ENCODE measurements at places on chromosomes 4 and X.

- no peak for DNase-seq
Observed at GRCh38 chr4:70925418-70925817, 23.2 kb downstream of the MOB1B start.

DNA sequence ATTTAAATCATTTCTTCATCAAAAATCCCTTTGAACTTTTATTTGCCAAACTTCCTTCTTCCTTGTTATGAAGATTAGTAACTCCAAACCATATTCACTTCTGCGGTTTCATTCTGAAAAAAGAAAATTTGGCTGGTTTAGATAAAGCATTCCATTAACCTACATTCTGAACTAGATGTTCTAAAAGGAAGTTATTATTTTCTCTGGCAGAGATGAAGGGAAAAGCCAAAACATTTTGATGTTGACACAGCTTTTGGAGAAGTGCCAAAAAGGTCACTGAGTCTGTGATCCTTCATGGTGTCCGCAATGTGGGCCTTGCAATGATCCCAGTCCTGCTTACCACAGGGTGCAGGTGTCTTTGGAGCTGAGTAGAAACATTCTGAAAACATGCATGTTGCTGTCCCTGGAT is 36.0 kb downstream of the CXCL8 start:
- DNase-seq: no peak

DNA sequence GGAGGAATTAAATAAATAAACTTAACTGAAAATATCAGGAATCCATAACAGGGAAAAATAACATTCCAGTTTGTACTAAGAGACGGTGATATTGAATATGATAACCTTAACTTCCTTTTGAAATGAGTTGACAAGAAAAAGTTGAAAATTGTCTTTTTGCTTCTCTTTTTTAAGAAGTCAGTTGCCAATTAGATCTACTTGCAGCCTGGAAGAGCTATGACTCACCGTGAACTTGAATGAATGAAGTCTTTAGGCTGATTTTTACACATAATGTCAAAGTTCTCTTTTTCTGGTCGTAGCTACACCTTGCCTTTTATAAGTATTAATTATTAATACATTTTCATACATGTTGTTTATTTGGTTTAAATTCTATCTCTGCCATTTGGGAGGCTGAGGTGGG is 94.4 kb upstream of the HPGD start:
- DNase-seq: no peak

DNA sequence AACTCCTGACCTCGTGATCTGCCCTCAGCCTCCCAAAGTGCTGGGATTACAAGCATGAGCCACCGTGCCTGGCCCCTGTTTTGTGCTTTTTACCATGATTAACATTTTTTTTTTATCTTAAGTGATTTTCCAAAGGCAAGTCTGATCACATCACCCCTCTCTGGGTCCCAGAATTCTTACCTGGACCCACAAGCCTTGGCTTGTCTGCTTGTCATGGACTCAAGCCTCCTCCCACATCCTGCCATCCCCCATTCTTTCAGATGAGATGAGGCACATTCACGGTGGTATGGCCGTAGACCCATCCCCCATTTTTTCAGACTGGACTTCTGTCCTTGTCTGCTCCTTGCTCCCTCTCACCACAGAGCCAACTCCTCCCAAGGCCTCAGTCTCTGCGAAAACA is 55.3 kb downstream of the APLN start:
- DNase-seq: no peak

GRCh38 chr4:52780617-52781354 is 29.6 kb upstream of the ERVMER34-1 start:
- no peak for DNase-seq

DNA sequence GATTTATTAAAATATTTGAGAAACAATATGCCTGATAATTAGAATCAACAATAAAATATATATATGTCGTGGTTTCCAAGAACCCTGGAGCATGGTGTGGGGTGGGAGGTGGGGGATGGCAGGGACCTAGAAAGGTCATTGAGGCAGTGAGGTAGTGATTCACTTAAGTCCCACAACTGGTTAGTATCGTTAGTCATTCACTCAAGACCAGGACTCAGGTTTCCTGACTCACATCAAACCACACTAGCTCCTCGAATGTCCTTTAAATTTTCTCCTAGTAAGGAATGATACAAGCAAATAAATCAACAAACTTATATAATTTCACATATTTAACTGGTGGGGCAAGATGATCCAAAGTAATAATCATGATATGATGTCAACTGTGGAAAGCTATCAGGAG is 158.8 kb upstream of the AADAT start:
- no peak for DNase-seq

GRCh38 chrX:111503485-111503993 is 7.9 kb upstream of the SERTM2 start:
- no peak for DNase-seq

All from GM12891 (cell line).